ENCODE measurements at places on chromosomes 12 and 14.

- no peak for DNase-seq
Measured at GRCh38 chr12:3300833-3301401, 190.1 kb upstream of the PRMT8 start.

- no peak for DNase-seq
Measured at GRCh38 chr14:67815573-67816225, 691 bp downstream of the ZFYVE26 start.

DNA sequence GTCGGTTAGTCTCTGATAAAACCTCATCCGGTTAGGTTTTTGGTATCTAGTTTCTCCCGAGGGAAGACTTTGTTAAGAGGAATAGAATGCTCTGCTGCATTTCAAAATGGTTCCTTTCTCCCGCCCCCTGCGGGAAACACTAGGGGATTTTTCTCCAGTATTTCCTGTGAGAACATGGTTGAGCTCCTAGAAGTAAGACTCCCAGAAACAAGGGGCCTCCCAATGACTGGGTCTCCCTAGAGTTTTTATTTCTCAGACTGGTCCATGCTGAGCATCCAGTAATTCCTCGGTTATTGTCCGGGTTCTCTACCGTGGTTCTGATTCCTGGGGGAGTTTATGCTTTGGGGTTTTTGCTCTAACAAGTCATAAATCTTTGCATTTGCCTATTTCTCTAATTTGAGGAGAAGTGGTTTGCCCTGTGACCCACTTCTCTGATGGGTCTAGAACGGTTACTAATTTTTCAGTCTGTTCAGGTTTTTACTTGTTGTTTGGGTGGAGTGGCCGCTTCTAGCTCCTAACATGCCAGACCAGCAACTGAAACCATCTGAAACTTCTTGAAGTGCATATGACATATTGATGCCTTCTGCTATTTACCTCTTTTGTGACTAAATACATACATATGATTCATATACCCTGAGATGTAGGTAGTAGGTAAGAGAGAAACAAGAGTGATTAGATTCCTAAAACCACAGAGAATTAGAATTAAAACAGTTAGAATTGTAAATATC is 25.1 kb downstream of the TESPA1 start:
- DNase-seq = no peak

DNA sequence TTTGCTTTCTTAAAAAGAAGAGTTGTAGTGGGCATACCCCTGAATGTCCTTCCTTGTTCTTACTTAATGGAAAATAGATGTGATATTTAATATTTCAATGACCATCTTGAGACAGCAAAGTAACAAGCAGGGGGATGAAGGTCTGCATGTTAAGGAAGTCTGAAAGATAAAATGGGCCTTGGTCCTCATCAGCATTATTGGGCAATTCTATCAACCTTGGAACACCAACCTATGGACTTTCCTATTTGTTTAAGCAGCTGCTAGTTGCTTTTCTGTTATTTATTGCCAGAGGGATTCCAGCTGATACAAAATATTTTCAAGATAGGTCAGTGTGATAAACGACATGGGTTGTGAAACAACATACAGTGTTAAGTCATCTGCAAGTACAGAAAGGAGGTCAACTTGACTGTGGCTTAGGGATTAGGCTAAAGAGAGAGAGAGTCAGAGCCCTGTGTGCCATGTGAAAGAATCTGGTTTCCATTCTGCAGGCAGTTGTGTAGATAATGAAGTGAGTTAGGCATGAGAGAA is 16.4 kb upstream of the A2M start:
- DNase-seq = no peak

DNA sequence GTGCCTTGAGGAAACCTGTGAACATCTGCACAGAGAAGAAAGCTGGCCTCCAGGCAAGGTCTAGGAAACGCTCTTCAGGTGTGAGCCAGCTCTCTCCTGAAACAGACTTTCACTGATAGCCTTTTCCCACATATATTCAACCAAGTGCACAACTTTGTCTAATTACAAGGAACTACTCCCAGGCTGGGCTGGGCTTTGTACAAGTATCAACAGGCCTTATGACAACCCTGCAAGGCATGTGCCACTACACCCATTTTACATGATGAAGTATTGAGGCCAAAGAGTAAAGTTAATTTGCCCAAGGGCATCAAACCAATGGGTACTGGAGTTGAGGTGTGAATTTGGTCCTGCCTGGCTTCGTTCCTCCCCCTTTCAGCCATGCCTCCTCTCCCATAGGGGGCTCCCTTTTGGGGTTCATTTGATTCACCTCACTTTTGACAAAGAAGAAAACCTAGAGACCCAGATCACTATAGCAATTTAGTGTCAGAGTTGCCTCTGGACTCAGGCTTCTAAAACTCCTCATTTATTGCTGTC is 2.1 kb downstream of the CSRP2 start:
- DNase-seq = no peak

DNA sequence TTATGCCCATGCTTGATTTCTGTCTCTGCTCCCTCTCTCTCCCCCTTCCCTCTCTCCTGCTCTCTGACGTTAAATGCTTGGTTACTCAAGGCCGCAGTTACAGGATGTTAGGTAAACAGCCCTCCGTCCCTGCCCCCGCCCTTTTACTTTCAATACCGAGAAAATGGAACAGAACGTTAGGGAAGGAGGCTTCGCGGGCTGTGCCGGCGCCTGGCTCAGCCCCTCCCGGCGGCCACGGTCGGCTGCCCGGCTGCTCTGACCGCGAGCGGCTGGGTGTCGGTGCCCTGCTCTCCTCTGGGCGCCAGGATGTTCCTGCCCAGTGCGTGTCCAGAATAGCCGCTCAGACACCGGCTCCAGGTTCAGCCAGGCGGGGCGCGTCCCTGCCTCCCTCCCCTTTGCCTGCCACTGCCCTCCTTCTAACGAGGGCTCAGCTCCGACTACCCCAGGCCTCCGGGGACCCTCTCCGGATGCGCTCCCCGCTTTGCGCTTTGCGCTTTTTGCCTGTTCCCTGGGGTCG is 166.1 kb downstream of the ADCK1 start:
- DNase-seq = peak; percentile 45

GRCh38 chr12:4552191-4552590 is 9.8 kb upstream of the DYRK4 start:
- DNase-seq = no peak

DNA sequence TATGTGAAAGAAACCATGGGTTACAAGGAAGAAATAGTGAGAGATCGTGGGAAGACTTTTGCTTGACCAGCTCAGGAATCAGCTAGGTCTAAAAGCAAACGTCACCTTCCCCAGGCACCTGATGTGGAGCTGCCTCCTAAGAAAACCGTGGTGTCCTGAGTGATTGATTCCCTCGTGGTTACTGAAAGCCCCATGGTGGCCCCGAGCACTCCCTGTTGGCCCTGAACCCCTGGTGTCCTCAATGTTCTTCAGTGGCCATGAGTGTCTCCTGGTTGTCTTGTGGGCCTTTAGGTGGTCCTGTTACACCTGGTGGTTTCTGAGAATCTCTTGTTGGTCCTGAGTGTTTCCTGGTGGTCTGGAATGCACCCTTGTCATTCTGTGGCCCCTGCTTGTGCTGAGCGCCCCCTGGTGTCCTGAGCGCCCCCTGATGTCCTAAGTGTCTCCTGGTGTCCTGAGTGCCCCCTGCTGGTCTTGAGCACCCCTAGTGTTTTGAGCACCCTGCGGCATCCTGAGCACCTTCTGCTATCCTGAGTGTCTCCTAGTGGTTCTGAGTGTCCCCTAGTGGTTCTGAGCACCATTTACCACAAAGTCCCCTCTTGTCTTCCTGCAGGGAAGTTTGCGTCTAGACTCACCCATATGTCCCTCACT is 518.7 kb downstream of the TMEM121 start:
- DNase-seq = peak; percentile 10

DNA sequence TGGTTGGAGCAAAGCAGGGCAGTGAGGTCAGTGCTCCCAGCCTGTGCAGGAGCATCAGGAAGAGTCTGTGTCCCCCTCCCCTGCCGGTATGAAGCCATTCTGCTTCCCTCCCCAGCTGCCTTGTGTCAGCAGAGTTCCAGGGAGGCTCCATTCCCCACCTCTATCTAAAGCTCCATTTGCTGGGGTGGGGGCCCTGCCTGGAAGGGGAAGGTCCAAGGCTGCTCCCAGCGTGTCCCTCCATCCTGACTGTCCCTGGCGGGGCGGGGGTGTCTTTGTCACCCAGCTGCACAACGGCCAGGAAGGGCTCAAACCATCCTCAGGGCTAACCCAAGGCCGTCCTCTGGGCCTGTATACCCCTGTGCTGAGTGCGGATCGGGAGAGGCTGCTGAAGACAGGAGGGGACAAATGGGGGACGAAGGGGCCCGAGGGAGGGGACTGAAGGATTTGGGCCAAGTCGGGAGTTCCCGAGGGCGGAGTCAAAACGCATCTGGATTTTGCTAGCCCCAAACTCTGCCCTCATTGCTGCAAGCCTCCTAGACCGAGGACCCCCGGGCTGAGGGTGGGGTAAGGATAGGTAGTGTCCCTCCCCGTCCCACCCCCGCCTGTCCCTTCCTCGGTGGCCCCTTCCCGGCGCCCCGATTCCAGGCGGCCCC is 748 bp upstream of the ACVRL1 start:
- no peak for DNase-seq

GRCh38 chr14:102907303-102907844 is 15.1 kb upstream of the AMN start:
- no peak for DNase-seq

DNA sequence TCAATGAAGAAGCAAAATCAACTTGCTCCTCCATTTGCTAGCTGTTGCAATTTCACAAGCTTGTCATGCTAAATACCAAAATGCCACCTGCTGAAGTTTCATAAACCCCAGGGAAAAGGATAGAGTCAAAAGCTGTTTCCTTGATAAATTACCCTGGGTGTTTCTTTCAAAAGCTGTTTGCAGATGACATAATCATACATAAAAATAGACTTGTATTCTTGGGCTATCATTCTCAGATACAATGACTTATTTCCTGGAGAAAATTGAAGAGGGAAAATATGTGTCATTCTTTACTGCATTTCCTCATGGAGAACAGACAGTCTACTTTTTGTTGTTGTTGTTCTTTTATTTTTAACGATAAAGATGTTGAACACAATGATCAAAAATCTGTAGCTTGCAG is 119.2 kb downstream of the GALC start:
- no peak for DNase-seq

GRCh38 chr12:108378926-108379325 is 39.8 kb upstream of the CMKLR1 start:
- DNase-seq = no peak

GRCh38 chr12:106138633-106139421 is at the start of gene NUAK1:
TSS of gene NUAK1 (minus strand) at chr12:106138954. CDS start at chr12:106138653, 301 bp downstream.
- no peak for DNase-seq

Measured in GM19239 (cell line).